ENCODE measurements at places on chromosomes 7 and 10.

DNA sequence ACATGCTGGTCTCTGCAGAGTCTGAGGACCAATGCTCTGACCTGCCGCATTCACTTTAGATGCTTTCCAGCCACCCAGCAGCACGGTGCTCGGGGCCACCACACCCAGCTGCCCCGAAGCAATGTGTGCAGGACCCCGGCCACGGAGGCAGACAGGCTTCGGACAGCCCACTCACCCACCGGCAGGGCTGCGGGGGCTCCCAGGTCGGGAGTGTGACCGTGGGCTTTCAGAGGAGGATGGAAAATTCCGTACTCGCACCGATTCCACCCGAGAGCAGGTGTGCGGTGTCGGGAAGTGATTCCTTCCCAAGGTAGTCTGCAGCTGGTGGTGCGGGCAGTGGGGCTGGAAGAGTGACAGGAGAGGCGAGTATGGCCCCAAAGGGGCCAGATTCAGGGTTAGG is 190.9 kb downstream of the DNAJB6 start:
- DNase-seq: no peak

DNA sequence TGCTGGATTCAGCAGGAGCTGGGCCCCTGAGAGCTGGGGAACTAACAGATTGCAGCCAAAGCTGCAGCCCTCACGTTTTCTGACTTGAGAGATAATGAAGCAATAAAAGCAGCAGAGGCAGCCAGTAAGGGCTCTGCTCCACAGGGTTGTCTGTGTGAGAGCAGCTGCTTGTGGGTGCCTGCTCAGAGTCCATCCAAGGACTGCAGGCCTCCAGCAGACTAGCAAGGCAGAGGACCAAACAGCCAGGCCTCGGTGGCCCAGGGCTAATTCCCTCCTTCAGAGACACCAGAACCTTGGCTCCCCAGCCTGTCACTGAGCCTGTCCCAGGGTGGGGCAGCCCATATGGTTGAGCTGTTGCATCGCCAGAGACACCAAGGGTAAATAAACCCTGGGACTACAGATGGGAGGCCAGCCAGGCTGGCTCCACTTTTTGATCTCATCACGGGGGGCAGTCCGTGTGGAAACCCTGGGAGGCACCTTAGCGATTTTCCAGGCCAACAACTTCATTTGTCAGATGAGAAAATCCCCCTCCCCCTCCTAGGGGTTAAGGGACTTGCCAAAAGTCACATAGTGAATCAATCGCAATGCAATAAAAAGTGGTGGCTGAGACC is 229.2 kb downstream of the WDR11 start:
- DNase-seq: no peak

DNA sequence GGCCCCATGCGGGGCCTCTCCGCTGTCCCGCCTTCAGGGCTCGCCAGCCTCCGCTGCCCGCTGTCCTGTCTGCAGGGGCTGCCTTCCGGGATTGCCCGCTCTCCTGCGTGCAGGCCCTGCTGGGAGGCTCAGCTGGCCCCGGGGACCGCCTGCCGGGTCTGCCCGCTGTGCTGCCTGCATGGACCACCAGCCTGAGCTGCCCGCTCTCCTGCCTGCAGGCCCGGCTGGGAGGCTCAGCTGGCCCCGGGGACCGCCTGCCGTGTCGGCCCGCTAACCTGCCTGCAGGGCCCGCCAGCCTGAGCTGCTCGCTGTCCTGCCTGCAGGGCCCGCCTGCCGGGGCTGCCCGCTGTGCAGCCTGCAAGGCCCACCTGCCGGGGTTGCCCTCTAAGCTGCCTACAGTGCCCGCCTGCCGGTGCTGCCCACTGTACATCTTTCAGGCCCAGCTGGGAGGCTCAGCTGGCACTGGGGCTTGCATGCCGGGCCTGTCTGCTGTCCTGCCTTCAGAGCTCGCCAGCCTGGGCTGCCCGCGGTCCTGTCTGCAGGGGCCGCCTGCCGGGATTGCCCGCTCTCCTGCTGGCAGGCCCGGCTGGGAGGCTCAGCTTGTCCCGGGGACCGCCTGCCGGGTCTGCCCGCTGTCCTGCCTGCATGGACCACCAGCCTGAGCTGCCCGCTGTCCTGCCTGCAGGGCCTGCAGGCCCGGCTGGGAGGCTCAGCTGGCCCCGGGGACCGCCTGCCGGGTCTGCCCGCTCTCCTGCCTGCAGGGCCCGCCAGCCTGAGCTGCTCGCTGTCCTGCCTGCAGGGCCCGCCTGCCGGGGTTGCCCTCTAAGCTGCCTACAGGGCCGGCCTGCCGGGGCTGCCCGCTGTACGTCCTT is 165.1 kb downstream of the GLRX3 start:
- peak; percentile 56 for DNase-seq

DNA sequence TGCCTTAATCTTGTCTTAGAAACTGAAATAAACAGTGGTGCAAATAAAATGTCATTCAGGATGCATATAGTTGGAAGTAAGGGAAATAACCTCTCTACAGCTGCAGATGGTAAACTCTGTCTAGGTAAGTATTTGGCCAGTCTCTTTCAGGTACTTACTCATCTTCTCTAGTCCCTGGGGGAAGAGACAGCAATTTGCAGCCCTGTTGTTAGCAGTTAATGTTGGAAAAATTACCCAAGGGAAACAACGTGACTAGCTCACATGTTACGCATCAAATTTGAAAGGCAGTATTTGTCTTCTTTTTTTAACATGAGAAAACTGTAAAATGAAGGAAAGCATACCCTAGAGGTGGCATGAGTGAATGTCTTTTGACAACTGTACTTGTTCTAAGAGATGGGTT is 3.2 kb upstream of the HUS1 start:
- DNase-seq: no peak

- no peak for DNase-seq
Observed at GRCh38 chr7:114649689-114650088, 235.1 kb downstream of the FOXP2 start.

DNA sequence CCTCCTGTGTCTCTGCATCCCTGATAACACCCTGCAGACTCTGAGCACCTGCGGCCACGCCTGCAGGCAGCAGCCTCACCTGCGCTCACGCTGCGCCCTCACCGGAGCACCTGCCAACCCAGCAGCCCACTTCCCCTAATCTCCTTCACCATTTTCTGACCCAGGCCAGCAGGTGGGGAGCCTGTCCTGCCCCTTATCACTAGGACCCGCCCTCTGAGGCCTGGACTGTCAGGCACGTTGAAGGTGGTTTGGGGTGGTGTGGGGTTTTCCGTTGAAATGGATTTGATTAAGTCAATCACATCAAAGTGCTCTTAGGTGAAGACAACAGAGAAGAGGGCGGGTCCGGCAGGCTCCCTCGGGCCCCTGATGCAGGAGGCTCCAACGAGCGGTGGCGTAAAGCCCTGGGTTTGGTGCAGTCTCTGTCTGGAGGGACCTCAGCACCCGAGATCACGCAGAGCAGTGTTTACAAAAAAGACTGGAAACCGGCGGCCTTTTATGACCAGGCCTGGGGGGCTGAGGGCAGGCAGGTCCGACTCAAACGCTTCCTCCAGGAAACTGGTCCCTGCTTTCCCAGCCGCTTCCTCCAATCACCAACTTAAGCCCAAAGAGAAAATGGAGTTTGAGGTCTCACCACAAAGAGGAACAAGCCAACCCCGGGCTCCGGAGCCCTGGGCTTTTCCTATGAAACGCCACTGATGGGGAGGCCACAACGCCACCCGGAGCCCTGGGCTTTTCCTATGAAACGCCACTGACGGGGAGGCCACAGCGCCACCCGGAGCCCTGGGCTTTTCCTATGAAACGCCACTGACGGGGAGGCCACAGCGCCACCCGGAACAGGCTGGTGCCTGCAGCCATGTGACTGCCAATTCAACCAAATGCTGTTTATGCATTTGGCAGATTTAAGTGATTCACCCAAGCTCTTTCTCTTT is 45.5 kb downstream of the DPYSL4 start:
- no peak for DNase-seq

GRCh38 chr7:23020742-23021401 is 6.9 kb upstream of the HYCC1 start:
- DNase-seq: no peak

GRCh38 chr7:109996927-109997326 is 1094.0 kb upstream of the LRRN3 start:
- DNase-seq: no peak

DNA sequence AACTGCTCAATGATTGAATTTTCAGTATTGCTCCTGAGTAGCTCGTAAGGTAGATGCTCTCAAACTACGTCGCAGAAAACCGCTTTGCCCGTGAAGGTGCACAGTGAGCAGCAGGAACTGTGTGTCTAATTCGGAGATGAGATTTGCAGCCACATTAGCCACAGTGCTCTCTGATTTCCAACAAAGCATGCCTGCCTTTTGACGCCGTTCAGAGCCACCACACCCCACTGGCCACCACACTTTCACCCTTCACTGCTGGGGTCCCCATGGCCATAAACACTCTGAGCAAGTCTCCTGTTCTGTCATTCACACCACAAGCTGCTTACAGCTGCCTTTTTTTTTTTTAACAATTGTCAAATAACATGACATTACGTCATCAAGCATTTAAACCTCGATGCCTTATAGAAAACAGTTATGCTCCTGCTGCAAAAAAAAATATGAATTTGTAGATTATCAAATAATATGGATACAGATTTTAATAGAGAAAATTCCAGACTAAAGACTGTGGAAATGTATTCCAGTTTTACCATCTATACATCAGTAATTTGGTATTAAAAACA is 578.8 kb upstream of the PFKP start:
- no peak for DNase-seq

GRCh38 chr10:21317902-21318301 is 207.6 kb downstream of the SKIDA1 start:
- DNase-seq: no peak

DNA sequence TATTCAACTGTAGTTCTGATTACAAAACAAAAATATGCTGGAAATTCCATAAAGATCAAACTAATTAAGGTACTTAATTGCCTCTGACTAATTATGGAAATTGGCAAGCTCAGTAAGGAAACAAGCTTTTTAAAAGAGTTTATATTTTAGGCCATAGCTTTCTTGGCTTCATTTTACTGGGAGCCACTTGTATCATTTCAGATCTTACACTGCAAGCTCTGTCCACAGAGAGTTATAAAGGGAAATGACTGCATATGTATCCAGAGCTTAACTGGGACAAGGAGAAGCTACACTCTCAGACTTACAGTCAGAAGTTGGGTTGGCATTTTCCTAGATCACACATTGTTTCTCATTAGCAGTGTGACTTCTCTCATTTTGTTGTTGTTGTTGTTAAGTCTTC is 92.4 kb downstream of the LRRN3 start:
- no peak for DNase-seq

DNA sequence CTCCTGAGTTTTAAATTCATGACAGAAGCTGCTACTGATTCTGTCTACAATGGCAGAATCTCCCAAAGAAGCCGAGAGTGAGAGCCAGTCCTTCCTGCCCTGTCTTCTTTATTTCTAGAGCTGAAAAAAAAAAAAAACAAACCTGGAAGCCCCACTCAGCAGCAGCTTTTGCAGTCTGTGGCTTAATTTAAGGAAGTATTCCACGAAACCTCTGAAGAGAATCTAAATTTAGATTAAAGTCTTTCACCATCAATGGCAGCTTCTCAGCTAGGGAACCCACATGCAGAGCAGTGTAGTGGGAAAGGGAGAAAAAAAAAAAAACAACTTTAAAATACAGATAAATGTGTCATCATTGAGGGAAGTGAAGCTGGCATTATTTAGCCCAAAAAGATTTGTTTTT is 23.4 kb downstream of the SMURF1 start:
- no peak for DNase-seq

DNA sequence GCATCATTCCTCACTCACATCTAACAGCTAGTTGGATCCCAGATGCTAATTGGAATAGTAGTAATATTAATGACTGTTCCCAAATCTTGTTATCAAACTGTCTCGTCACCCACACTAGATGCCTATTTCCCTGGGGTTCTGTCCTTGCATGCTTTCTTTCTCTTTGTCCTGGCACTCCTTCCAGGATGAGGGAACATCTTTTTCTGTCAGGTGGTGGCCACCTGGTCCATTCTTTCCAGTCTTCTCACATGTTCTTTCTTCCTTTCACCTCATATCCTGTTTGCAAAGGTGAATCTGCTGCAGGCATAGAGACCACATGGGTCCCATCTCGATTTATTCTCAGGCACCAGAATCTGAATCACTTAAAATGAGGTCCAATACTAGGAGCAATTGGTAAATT is 126.0 kb downstream of the CHN2 start:
- no peak for DNase-seq

- no peak for DNase-seq
Observed at GRCh38 chr10:69516316-69516715, 56.9 kb downstream of the NEUROG3 start.

DNA sequence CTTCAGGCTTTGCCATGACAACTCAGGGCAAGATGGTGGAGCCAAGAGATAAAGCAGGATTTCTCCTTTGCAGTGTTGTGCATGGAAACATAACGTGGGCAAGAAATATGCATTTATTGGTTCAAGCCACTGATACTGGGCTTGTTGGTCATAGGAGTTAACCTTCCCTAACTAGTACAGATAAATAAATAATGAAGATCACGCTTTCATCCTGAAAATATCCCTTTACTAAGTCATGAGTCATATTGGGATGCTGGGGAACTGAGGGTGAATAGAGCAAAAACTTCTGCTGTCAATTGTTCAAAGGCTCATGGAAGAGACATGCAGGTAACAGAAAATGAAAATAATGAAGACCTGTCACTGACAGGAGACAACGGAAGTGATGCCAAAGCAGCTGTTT is 55.5 kb downstream of the TES start:
- no peak for DNase-seq

DNA sequence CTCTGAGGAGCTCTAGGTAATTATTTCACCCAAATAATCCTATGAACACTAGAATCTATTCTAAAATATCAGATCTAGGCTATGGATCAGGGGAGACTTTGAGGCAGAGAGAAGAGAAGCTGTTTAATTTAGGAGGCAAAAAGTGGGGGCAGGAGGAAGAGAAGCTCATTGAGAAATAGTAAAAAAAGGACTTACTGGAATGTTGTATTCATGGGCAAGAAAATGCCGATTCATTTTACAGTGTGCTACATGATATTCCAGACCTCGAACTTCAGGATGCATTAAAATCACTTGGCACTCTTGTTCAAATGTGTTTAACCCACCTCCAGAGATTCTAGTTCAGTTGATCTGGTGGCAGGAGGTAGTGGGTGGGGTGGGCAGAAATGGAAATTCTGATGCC is 109.5 kb upstream of the ITGB1 start:
- no peak for DNase-seq

- no peak for DNase-seq
Observed at GRCh38 chr7:102303669-102304422, 17.2 kb downstream of the SH2B2 start.

- DNase-seq: no peak
Observed at GRCh38 chr10:71770789-71771188, 2.5 kb downstream of the VSIR start.

DNA sequence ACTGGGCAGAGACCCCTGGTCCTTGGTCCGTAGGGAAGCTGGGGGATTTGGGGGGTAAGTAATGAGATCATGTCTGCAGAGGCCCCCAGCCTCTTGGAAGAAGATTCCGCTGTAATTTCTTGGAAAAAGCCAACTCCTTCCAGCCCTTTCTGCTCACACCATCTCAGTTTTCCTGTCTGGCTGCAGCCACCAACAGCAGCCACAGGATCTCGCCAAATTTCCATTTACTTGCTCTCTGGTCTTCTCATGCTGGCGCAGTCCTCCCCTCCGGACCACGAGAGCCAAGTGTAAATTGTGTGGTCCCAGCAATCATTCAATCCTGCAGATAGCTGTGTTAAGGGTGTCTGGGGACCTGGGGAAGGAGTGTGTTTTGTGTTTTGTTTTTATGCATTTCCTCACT is 49.6 kb downstream of the ASB13 start:
- DNase-seq: no peak

- no peak for DNase-seq
Observed at GRCh38 chr10:69317175-69317604, 38.9 kb downstream of the HK1 start.
